ENCODE measurements at places on chromosomes 7 and 10.

DNA sequence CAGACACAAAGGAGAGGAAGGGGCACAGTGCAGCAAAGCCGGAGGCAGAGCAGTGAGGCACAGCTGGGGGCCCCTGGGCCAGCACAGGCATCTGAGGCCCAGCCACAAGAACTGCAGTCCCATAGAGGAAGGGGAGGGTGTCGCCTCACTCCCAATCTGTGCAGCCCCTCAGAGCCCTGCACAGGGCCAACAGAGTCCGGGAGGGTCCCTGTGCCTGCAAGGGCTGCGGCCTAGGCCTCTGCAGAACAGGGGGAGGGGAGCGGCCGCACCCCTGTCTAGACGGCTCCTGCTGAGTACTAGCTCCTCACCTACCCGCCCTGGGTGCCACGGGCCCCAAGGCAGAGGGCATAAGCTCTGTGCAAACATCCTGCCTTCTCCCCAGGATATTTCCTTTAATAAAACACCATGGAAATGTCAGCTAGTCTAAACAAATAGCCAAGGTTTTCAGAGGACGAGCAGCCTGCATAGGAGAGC, 32.4 kb upstream of the RET start:
- ATAC-seq = no peak

DNA sequence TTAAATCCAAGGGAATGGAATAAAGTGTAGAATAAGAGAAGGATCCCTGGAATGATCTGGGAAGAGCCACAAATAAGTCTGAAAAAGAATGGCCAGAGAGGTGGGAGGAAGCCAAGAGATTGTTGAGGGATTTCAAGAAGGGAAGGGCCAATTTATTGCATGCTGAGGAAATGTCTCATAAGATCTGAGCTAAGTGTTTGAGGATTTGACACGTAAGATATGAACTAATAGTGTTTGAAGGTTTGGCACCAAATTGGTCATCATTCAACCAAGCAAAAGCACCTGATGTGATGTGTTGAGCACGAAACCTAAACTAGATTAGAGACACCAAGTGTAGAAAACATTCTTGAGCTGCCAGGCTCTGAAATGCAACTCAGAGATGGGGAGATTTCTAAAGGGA, 97.9 kb downstream of the TSPAN12 start:
- no peak for ATAC-seq

DNA sequence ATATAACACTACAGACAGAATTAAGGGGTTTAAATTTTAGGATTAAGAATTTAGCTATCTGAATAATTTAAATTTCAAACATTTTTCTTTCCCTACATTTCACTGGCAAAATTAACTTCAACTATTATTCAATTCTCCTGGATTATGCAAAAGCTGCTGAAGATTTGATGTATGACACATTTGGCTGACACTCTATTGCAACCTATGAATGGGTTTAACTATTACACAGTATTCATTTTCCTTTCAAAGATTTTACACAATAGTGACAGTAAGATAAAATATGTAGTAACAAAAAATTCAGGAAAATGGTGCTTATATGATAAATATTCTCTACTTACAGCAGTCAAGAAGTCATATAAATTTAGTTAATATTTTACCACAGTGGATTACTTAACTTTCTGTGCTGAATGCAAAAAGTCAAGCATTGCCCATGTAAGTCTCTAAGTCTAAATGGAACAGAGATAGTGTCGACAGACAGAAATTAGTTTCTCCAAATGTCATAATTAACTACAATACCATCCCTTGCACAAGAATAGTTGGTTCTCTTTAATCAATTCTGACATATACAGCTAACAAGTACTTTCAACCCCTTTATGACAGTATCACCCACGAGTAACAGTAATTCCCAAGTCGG, 194.1 kb upstream of the FRMD4A start:
- no peak for ATAC-seq

DNA sequence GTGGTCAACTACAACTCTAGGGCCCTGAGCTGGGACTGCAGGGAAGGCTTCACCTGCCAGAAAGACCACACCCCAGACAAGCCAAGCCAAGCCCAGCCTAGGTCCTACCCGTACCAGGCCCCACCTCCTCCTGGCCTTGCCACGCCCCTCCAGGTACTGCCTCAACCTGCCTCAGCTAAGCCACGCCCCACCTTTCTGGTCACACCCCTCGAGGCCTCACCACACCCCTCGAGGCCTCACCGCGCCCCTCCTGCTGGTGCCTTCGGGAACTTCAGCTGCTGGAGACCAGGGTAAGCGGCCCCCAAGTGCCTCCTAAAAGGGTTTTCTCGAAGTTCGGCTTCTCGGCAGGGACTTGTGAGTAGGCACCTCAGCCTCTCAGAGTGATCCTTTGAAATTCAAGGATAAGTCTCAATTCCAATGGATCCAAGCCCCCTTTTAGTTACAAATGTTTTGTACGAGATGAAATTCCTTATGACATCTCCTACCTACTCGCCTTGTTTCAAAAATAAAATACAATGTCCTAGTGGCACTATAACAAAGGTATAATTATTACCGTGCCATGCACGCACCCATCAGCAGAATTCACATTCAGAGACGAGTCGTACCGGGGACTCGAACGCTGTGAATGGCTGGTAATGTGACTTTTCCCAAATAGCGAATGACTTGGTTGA, 171.2 kb downstream of the ARHGAP21 start:
- ATAC-seq = peak; percentile 20

DNA sequence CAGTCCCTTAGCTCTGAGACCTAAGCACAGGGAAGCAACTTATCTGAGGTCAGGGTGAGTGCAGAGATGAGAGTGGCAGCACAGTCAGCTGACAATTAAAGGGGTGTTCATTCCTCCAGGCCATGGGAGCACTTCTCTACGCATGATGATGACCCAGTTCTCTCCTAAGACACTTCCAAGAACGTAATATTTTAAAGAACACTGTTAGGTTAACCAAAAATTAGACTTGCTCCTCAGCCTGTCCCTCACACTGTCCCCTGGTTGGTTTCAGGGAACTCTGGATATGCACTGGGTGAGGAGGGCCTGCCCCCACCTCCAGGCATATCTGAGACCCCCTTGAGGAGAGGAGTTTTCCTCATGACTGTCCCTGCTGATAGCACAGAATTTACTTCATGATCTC, 767.5 kb downstream of the GRID1 start:
- ATAC-seq = no peak

DNA sequence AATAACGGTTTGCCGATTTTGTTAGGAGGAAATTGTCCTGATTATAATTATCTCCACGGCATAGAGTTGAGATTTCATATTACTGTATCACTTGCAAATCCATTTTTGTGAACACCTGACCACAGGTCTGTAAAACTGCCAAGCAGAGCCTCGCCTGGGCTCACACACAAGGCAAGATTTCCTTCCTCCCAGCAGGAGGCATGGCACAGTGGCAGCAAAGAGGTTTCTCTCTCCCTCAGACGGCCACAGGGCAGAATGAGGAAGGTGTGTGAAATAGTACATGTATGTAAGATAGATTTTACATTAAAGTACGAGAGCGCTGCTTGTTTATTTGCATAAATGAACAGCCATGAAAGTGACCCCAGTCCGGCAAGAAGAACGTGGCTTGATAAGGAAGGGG, 130.1 kb downstream of the CELF2 start:
- ATAC-seq = no peak

Data from SK-N-SH treated with all-trans-retinoic acid at 6 μM for 48 hours (cell line).